ENCODE measurements at places on chromosomes 7 and 10.
A peak's percentile ranks its signal among the peaks of the same experiment; 100 is the strongest.

GRCh38 chr7:70694434-70694970, 437.4 kb upstream of the GALNT17 start:
- DNase-seq, result peak; percentile 51

- no peak for DNase-seq
Measured at GRCh38 chr7:56097700-56098099, 4.9 kb upstream of the PHKG1 start.

- DNase-seq, result no peak
Measured at GRCh38 chr7:70006261-70006920, 408.1 kb downstream of the AUTS2 start.

- no peak for DNase-seq
Measured at GRCh38 chr7:23894892-23895569, 185.0 kb downstream of the STK31 start.

- DNase-seq, result no peak
Measured at GRCh38 chr7:108515630-108516029, 10.3 kb downstream of the PNPLA8 start.

GRCh38 chr7:134427896-134428295, 31.0 kb downstream of the AKR1B1 start:
- no peak for DNase-seq

DNA sequence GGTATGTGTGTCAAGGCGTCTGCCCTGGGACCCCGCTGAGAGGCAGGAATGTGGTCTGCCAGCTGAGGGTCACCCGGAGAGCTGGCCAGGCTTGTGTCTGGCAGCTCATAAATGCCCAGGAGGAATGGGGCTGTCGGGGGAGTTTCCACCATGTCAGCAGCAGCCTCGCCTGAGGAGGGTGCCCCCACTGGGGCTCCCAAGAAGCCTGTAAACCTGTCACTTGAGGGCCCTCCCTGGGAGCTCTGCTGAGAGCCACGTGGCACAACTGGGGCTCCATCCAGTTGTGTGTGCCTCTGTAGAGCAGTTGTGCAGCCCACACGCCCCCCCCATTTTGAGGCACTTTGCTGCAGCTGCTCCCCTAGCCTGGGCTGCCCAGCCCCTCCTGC, 70.6 kb downstream of the NEURL1 start:
- DNase-seq, result no peak

DNA sequence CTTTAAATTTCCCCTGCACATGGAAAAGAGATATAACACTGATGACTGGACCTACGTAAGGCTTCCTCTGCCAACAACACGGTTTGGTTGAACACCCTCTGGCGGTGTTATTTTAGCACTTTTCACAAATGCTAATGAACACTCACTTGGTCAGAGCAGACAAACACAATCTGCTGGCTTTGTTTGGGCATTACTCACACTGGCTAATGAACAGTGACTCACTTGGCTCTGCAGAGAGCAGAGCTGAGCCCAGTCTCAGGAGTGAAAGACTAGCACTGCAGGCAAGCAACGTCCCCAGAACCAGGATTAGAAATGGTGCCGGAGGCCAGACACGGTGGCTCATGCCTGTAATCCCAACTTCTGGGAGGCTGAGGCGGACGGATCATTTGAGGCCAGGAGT, 430.8 kb downstream of the PLXNA4 start:
- DNase-seq, result no peak

GRCh38 chr10:103671126-103671895, 177.8 kb downstream of the NEURL1 start:
- DNase-seq, result no peak

GRCh38 chr7:149822353-149822943, 15.7 kb upstream of the ZNF862 start:
- DNase-seq, result no peak

GRCh38 chr7:41336981-41337380, 365.9 kb downstream of the INHBA start:
- no peak for DNase-seq
